ENCODE measurements at places on chromosomes 6 and 20.
A peak's percentile ranks its signal among the peaks of the same experiment; 100 is the strongest.

- no peak for DNase-seq
These were observed 46.1 kb upstream of the PBOV1 start for GRCh38 chr6:138264372-138264880.

DNA sequence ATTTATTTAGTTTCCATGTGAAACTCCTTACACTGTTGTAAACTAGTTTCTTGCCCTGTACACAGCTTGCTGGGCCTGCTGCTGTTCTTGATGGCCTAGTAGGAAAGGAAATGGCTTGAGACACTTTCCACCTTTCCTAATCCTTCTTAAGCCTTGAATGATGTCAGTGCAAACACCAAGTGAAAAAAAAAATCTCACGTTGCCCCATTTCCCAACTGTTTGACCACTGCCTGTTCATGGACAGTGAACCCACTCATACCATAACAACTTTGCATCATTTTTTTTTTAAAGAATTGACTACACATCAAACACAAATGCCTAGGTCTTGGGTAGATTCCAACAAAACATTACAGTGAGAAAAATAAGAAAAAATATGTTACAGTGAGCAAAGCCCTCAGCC, 653.6 kb upstream of the FLRT3 start:
- DNase-seq, result no peak

GRCh38 chr20:50146214-50146613, 7.3 kb downstream of the PEDS1 start:
- no peak for DNase-seq

GRCh38 chr20:13220194-13220903, 725 bp upstream of the ISM1 start:
- DNase-seq, result peak; percentile 40

DNA sequence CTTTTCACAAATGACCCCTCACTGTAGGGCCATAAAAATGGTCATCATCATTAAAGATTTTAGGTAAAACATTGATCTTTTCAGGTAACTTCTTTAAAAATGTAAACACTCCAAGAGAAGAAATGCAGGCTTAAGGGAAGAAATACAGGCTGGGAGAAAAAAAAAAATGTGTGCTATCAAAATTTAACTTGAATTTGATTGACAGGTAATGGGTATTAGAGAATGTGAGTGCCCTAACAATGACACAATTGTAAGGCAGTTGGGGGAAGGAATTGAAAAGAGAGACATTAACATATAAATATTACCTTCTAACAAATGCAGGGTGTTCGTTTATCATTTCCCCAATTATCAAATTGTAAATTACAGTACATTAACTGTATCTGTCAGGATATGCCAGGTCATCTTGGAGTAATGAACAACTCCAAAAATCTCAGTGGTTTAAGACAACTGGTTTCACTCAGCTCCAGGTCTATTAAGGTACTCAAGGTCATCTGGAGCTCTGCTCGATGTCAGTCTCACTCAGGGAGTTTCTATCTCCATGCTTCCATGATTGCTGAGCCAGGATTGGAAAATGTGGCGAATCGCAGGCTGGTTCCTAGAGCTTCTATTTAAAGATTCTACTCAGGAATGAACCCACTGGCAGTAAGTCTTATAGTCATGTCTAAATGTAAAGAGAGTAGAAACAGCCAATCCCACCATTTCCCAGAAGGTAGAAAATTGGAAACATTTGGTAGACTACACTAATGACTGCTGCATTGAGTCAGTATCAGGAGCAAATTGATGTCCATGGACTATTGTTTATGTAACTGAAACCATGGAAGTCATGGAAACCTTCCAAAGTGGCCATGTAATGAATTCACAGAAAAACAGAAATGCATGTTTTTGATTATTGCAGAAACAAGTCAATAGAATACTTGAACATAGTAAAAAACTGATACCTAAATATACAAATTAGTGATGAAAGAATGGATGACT, 55.6 kb downstream of the FRK start:
- no peak for DNase-seq

DNA sequence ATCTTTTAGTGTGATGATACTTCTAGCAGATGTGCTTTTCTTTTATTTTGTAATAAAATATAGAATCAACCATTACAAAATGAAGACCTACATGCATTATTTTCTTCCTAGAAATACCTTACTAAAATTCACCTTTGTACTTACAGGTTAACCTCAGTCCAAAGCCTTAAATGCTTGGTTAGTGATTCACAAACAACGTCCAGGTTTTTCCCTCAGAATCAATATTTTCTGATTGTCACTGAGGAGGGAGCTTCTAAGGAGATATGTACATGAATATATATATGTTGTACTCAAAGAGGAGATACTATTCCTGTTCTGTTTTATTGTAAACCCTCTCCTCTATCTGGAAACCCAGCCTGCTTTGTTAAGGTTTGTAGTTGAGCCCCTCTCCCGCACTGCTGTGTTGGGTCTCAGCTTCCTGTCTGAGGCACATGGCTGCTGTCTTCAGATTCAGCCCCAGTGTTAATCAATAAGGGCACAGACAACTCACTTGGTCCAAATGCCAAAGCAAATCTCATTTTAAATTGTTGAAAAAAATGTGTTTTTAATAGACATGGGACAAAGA, 33.9 kb upstream of the HS3ST5 start:
- DNase-seq, result no peak

DNA sequence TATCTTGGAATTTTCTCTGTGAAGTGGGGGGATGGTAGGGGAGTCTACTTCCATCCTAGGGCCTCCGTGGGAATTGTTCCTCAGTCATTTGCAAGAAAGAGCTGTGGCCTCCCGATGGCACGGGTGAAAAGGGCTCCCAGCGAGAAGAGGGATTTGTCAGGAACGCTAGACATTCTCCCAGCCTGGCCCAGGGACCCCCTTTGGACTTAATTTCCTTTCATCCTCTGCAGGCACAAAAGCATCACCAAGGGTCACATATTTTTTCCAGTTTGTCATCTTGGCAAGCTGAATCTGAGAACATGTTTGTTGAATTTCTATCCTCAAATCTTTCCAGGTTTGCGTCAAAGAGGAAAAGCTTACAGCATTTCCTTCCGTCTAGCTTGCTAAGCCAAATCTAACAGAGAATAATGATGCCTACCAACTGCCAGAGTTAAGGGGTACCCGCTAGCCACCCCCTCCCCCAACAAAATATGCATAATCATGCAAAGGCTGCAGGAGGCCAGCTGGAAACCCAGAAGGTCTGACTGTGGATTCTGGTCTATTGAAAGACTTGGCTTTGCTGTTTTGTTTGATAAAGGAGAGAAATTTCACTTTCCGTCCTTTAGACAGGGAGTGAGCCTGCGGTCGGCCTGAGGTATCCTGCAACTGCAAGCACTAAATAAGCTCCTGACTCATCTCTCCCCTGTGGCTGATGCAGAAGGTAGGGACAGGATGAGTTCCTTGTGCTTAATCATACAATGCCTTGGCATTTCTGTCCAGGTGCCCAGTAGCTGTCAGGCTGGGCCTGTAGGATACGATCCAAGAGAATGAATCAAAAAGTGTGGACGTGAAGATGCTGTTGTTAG, 23.1 kb downstream of the PSMG4 start:
- no peak for DNase-seq

GRCh38 chr6:139473231-139473701, 98.8 kb upstream of the CITED2 start:
- DNase-seq, result no peak

GRCh38 chr6:66896415-66896814, 1189.4 kb upstream of the EYS start:
- DNase-seq, result no peak

- no peak for DNase-seq
These were observed 59.0 kb downstream of the CLIC5 start for GRCh38 chr6:45956663-45957062.

DNA sequence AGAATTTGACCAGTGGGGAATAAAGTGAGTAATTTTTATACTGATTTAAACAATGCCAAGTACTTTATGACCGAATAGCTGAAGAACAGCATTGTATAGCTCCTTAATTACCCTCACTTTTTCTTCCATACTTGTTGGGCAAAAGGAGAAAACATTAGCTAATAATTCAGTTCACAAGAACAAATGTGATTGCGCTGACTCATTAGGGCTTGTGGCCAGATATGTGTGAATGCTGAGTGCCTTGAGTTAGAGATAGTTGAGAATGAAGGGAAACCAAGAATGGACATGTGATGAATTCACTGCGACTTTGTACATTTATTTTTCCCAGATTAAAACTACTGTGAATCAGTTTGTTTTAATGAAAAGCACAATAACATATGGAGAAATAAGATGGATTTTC, 669.4 kb downstream of the TFAP2A start:
- no peak for DNase-seq

DNA sequence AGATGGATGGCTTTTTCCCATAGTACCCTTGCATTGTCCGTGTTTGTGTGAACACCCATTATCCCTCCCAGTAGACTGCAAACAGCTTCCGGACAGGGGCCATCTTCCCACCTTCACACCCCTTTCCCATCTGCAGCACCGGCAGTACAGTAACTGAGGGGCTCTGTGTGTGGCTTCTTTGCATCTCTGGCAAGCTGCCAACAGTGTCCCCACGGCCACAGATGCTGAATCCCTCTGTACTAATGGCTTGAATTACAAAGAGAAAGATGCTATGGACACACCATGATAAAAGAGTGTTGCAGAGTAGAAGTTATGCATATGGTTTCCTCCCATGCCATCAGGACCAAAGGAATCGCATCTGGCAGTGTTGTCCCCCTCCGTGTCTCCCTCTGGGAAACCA, 101.1 kb upstream of the CDYL start:
- DNase-seq, result no peak

- no peak for DNase-seq
These were observed 5.8 kb downstream of the SLC2A4RG start for GRCh38 chr20:63745424-63745805.

GRCh38 chr20:25549843-25550477, 35.4 kb downstream of the NINL start:
- no peak for DNase-seq

GRCh38 chr6:43455531-43456428, at the start of gene DLK2:
Gene DLK2 (minus strand): TSS chr6:43455548. CDS start chr6:43454825, 723 bp downstream.
- peak; percentile 74 for DNase-seq

DNA sequence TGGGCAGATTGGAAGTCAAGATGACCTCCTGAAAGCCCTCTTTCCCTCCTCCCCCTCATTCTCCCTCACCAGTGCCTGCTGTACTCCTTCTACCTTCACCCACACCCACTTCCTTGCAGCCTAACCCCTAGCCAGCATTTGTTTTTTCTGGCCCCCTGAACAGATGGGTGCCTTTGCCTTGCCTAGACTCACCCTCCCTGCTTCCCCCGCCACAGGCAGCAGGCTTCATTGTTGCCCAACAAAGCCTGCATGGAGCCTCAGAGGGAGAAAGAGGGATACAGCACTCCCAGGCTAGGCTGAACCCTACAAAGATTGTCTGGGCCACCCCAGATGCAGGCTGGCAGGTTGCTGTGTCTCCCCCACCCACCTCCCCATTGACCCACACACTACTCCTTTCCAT, 2.7 kb downstream of the MOCS1 start:
- no peak for DNase-seq

- DNase-seq, result no peak
These were observed 55.5 kb downstream of the CYB5R4 start for GRCh38 chr6:83914953-83915352.

- DNase-seq, result no peak
These were observed 168.4 kb downstream of the EDN1 start for GRCh38 chr6:12458558-12458957.

- no peak for DNase-seq
These were observed 142.9 kb upstream of the OLIG3 start for GRCh38 chr6:137637121-137637520.

DNA sequence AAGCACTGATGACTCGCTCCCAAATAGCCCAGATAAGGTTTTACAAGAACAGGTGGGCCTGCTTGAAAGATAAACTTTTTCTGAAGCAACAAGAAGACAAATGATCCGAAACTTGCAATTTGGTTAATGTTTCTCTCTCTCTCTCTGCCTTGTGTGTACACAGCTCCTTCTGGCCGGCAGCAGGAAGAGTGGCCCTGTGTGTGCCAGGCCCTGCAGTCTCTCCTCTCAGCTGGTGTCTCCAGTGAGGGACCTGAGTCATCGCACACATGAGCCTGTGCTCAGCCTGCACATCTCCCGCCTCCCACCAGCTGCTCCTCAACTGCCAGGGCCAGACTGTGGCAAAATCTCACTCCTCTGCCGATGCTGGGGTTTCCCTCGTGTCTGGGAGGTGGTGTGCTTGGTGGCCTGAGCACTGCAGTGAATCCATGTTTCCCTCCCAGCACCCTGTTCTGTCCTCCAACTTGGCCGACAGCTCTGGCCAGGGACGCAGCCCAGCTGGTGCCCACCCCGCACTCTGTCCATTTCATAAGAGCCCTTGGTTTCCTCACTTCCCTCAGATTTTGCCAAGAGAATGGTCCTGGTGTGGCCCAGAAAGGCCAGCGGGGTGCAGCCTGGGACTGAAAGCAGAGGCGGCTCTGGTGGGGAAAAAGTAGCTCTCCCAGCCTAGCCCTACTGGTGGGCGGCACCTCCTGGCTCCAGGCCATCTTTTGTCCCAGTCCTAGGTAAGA, 49.4 kb downstream of the ERMARD start:
- DNase-seq, result no peak

DNA sequence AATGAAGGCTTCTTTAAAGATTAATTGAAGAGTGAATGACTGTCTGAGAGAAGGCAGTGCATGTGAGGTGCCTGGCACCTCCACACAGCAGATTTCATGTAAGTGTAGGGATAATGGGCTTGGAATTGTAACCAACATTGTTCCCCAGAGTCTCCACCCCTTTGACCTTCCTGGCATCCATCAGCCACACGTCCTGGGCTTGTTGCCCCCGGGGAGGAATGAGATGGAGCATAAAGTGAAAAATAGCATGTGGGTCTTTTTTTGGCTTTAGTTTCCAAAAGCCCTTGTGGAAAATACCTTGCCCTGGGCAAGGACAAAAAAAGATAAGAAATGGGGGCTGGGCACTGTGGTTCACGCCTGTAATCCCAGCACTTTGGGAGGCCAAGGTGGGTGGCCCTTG, 242.2 kb upstream of the ECI2 start:
- no peak for DNase-seq

DNA sequence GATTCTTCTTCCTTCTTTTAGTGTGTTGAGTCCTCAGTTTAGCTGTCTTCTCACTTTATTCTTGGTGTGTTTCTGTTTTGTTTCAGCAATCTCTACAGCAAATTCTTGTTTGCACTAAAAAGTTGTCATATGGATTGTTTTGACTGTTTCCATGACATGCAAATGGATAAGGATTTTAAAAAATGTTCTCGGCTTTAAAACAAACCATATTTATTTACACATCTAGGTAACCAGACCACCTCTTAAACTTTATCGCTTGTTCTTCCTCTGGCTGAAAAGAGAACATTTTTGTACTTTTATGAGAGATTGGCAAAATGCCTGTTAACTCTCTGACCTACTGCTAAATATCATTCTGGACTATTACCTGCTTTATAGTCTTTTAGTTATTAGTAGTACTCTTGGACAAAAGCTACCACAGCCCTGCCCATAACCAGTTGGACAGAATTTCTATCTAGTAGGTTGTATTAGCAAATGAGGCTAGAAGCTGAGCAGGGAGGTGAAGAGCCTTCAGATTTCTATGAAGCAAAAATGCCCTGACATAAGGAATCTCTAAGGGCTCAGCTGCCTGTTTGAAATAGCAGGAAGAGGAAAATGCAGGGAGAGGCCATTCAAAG, 268.3 kb downstream of the CD109 start:
- no peak for DNase-seq
